Sciatic nerve (tissue), 2 donors: ENCODE measurements at places on chromosomes 6 and 20. TPM values are rescaled to one million over a fixed set of nuclear protein-coding genes. Genes with fewer than 3 reads are reported as not detected.

GRCh38 chr20:33291830-33292355 lies 8.9 kb downstream of the BPIFB1 start:
- peak; percentile 66 for DNase-seq

- DNase-seq: no peak
Measured at GRCh38 chr6:150266963-150267685, 101.7 kb upstream of the IYD start.

DNA sequence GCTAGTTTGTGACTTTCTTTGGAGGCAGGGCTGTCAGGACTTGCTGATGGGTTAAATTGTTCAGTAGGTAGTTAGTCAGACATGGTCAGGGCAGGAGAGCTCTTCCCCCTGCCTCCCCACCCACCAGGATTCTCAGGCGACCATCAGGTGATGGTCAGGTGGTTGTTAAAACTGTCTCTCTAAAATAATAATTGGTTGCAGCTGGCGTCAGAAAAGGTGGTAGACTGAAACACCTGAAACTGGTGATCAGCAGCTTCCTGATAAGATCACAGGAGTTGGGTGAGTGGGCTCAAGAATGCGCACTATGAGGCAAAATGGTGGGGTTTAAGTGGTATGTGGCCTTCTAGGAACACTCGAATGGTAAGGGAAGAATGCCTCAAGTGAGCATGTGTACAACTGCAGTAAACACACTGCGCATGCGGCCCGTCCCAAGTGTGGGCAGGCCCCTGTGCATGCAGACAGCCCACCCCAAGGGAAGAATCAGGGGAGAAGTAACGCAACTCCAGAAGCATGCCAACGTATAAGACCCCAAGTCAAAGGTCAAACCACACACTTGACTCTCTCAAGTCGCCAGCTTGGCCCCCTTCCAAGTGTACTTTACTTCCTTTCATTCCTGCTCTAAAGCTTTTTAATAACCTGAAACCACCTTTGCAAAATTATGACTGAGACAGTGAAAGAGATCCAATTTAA lies 7.9 kb upstream of the BLCAP start:
- DNase-seq: peak; percentile 28

DNA sequence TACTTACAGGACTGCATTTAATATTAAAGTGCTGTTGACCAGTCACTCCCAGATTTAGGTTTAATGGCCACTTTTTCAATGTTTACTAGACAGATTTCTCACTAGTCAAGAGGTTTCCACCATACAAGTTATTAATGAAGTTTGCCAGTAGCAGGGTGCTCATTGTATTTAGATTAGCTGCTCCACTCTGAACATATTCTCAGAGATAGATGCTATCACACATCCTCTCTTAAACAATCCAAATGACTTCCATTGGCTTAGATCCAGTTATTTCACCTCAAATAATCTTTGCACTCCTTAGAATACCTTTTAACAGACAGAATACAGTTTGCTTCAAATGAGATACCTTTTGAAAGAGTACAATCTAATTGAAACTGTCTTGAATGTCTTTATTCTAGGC lies 276.1 kb downstream of the HDGFL1 start:
- no peak for DNase-seq

GRCh38 chr20:44701118-44701857 lies 13.9 kb upstream of the CCN5 start:
- peak; percentile 61 for DNase-seq

DNA sequence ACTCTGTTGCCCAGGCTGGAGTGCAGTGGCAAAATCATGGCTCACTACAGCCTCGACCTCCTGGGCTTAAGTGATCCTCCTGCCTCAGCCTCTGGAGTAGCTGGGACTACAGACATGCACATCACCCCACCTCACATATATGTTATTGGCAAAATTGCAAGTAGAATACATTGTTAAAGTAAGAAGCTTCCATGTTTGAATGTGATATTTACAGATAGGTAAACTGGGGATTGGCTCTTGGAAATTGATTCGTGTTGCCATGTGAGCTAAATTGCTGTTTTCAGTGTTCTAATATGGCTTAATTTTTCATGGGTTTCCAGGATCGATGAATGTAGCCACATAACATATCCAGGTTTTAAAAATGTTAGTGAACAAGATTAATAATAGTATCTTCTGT lies 149.0 kb upstream of the ZNF217 start:
- DNase-seq: no peak

DNA sequence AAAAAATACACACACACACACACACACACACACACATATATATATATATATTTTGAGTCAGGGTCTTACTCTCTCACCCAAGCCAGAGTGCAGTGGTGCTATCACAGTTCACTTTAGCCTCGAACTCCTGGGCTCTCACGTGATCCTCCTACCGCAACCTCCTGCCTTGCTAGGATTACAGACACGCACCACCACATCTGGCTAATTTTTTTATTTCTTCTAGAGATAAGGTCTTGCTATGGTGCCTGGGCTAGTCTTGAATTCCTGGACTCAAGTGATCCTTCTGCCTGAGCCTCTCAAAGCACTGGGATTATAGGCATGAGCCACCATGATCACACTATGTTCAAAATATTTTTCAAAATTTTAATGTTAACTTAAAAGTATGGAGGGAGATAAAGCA lies 43.5 kb downstream of the NUP153 start:
- DNase-seq: no peak

DNA sequence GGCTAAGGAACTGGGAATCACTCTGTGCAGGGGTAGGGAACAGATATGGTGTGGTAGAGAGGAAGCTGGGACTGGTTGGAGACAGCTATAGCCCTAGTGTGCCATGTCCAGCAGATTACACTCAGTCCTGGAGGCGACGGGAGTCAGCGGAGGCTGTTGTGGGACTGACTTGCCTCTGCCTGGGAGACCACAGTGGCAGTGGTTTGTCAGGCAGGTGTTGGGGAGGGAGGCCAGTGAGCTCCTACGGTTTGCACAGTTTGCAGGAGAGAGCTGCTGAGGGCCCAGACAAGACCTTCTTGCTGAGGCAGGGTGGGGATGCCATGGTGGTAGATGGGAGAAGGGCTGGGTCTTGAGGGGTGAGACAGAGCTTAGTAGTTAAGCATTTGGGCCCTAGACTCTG lies 4.9 kb downstream of the PLCG1 start:
- no peak for DNase-seq

GRCh38 chr6:140572129-140572528 lies 1197.7 kb upstream of the CITED2 start:
- no peak for DNase-seq

DNA sequence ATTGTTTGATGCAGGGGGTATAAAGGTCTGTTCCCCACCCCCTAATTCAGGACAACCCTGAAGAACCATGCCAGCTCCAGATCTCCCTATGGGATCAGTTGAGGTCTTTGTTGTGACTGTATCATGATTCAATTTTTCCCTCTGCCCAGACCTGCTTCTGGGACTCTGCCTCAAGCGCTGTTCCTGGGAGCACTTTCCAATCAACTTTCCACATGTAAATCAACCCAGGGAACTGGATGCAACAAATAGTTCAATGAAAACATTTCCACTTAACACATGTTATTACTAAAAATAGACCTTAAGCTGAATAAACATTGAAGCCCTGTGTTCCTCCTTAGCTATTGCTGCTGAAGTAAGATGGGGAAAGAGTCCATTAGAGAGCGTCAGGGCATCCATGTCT lies 139.5 kb downstream of the C6orf58 start:
- no peak for DNase-seq

GRCh38 chr6:7106215-7106751 lies 1.5 kb upstream of the RREB1 start:
- no peak for DNase-seq

- no peak for DNase-seq
Measured at GRCh38 chr20:1870792-1871550, 24.2 kb upstream of the SIRPA start.

DNA sequence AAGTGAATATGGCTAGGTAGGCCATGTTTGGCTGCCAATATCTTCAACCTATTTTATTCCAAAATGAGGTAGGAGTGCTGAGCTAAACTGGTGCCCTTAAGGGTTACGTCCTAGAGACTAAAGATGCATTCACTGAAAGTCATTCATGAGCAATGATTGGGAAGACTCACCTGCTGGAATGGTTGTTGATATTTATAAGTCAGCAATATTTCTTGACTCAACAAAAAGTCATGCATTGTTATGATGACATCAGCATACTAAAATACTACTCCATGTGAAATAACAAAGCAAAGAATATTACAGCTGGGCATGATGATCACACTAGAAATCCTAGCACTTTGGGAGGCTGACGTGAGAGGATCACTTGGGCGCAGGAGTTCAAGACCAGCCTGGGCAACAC lies 17.6 kb upstream of the NUP153 start:
- no peak for DNase-seq

The SIRPG gene
- not detected for total RNA-seq

The CLVS2 gene
- total RNA-seq: 0.04 TPM

The TPMT gene
- total RNA-seq: 5.4 TPM
